Mesothelial cell of epicardium (in vitro differentiated cells): ENCODE measurements at places on chromosomes 1 and 21.

DNA sequence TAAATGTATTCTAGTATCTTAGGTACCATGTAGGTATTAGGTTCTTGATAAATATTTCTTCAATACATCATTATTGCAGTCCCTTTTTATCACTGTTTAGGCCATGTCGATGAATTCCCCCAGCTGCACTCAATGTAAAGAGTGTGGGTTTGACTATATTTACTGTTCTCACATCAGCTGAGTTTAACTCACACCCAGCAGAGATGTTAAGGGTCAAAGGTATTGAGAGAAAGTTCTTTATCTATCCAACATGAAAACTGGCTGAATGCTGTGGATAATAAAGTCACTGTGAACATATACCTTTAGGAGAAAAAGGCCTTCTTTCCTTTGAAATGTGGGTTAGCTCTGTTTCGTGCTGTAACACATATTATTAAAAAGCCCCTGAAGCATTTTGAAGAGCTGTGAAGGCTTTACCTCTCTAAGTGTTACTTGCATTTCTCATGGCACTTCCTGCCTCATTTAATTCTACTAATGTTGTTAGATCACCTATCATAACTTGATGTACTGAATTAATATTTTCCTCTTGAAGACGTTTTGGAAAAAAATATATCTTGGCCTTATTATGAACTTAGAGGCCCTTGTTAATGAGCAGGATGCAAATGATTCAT is 19.1 kb upstream of the LYST start:
- no peaks in the 10 kb centered on the region for H3K36me3 ChIP-seq
- H3K4me1 ChIP-seq = no peaks in the 10 kb centered on the region
- DNase-seq = no peak
- peaks cover 21% of the 10 kb centered on the region for H3K27me3 ChIP-seq
- no peak overlapping the region for H3K4me3 ChIP-seq
- no peak overlapping the region for H3K27ac ChIP-seq

GRCh38 chr1:21069549-21069948 is 107.1 kb downstream of the EIF4G3 start:
- no peak for DNase-seq
- H3K4me1 ChIP-seq = peaks cover 12% of the 10 kb centered on the region
- peaks cover 2% of the 10 kb centered on the region for H3K36me3 ChIP-seq
- H3K27me3 ChIP-seq = no peaks in the 10 kb centered on the region

GRCh38 chr1:87362834-87363426 is 34.2 kb downstream of the LMO4 start:
- peaks cover 7% of the 10 kb centered on the region for H3K4me1 ChIP-seq
- DNase-seq = no peak
- H3K27ac ChIP-seq = no peak overlapping the region
- peaks cover 16% of the 10 kb centered on the region for H3K36me3 ChIP-seq

DNA sequence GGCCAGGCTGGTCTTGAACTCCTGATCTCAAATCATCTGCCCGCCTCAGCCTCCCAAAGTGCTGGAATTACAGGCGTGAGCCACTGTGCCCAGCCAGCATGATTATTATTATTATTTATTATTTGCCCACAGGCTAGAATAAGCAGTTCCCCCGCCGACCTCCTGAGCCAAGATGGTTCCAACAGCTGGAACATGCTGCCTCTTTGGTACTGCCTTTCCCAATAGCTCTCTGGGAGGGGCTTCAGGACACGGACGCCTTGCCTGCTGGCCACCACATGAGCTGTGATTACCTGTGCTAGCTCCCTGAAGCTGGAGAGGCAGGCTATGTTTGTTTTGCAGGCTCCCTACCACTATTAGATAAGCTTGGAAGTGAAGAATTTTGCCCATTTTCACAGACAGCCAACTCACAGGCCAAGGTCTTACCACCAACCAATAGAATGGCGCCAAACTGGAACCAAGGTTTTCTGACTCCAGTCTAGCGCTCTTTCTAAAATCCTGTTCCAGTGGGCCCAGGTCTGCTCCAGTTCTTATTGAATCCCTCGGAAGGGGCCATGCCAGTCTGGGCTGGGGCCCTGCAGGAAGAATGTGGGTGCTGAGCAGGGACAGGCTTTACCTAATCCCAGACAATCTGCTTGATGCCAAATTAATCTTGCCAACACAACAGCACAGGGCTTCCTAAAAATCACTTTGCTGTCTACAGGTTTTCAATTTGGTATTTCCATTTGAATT is 2.1 kb upstream of the GPR61 start:
- peaks cover 35% of the 10 kb centered on the region for H3K27me3 ChIP-seq
- H3K4me1 ChIP-seq = peaks cover 2% of the 10 kb centered on the region
- H3K27ac ChIP-seq = no peak overlapping the region
- no peak for DNase-seq
- no peak overlapping the region for H3K4me3 ChIP-seq

GRCh38 chr1:236354330-236355147 is 39.5 kb upstream of the EDARADD start:
- no peak for DNase-seq
- no peak overlapping the region for H3K4me3 ChIP-seq
- H3K27me3 ChIP-seq = no peaks in the 10 kb centered on the region
- no peak overlapping the region for H3K27ac ChIP-seq
- peaks cover 38% of the 10 kb centered on the region for H3K4me1 ChIP-seq

DNA sequence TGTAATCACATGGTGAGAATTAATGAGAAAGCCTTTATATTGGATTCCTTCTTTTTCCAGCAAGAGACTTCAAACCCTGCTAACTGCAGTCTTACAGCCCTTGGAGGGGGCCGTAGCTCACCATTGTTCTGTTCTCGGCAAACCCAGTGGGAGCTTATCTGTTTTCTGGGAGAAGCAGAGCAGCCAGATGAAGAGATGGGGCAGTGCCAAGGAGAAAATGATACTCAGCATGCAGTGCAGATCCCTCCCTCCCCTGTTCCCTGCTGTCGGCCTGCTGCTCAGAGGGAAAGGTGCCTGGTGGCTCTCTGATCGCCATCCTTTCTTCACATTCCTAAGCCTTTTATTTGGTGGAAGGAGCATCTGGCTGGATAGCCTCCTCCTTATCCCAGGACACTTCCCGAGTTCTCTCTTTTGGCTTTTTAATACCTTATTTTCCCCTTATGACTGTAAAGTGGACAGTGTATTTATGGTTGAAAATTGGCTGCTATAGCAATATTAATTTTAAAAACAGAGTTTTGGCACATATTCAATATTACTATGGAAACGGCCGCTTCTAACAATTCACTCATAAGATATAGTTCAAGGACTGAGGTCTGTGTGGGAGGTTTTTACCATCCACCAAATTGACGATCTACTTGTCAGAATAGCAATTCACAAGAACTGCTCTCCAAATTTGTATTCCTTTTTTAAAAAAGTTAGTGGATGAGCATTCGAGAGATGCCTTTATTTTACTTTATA is 203.4 kb downstream of the CRB1 start:
- no peaks in the 10 kb centered on the region for H3K27me3 ChIP-seq
- H3K4me1 ChIP-seq = peaks cover 68% of the 10 kb centered on the region
- DNase-seq = no peak
- no peaks in the 10 kb centered on the region for H3K36me3 ChIP-seq
- peak overlapping the region; percentile 13 for H3K27ac ChIP-seq

DNA sequence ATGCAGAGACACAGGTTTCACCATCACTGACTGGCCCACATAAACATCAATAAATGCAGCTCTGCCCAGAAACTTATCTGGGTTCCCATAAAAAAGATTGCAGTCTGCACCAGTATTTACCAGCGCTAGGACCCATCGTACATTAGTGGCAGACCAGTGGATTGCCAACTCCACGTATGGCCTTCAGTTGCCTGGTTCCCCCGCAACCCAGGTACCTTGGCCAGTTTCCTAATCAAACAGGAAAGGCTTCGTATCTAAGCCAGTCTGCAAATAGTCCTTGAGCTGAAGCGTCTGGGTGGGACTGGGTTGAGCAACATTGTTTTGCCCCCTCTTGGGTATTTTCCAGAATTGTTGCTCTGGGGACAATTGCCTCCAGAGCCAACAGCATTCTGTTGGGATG is 1639.3 kb downstream of the MRPL39 start:
- H3K27me3 ChIP-seq = peaks cover 2% of the 10 kb centered on the region
- no peak for DNase-seq
- H3K36me3 ChIP-seq = no peaks in the 10 kb centered on the region
- H3K4me3 ChIP-seq = no peak overlapping the region
- H3K27ac ChIP-seq = no peak overlapping the region
- H3K4me1 ChIP-seq = no peaks in the 10 kb centered on the region

DNA sequence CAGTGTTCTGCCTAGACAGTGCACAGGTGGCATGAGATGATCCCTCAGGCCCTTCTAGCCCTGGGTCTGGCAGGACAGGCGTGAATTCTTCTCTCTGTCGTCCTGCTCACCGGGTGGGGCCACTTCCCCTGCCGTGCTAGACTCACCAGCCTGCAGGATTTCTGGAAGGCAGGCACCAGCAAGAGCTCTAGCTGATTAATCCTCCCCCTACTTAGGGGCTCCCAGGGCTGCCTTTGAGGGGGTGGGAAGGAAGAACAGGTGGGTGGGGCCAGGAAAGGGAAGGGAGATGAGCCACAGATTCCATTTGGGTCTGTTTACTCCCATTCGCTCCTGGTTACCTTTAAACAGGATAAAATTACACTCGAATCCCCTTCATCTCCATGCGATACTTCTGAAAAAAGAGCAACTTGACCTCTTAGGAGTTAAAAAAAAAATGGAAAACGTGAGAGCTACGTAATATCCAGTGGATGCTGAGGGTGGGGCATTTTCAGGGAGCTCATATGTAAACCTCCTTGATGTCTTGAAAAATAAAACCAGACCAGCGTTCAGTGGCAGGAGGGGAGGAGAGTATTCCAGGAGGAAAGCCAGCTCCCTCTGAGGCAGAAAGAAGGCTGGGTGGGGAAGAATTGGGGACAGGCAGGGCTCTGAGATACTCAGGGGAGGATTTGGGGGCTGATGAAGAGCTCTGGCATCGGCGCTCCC is 665.5 kb downstream of the PTPRU start:
- H3K4me3 ChIP-seq = no peak overlapping the region
- no peak for DNase-seq

GRCh38 chr1:236862615-236863211 is 67.6 kb downstream of the MTR start:
- H3K27ac ChIP-seq = no peak overlapping the region
- peaks cover 8% of the 10 kb centered on the region for H3K4me1 ChIP-seq
- no peaks in the 10 kb centered on the region for H3K27me3 ChIP-seq
- no peak for DNase-seq
- H3K4me3 ChIP-seq = no peak overlapping the region
- H3K36me3 ChIP-seq = peaks cover 77% of the 10 kb centered on the region

GRCh38 chr21:45629046-45629981 is 14.2 kb upstream of the PCBP3 start:
- peaks cover 32% of the 10 kb centered on the region for H3K27me3 ChIP-seq
- H3K36me3 ChIP-seq = no peaks in the 10 kb centered on the region

- no peaks in the 10 kb centered on the region for H3K4me1 ChIP-seq
- no peaks in the 10 kb centered on the region for H3K36me3 ChIP-seq
- no peaks in the 10 kb centered on the region for H3K27me3 ChIP-seq
- H3K4me3 ChIP-seq = no peak overlapping the region
- H3K27ac ChIP-seq = no peak overlapping the region
Measured at GRCh38 chr21:30714456-30714855, 4.1 kb downstream of the KRTAP21-3 start.

- no peak for DNase-seq
- H3K36me3 ChIP-seq = no peaks in the 10 kb centered on the region
- H3K27me3 ChIP-seq = peaks cover 16% of the 10 kb centered on the region
- H3K4me1 ChIP-seq = peaks cover 16% of the 10 kb centered on the region
- H3K4me3 ChIP-seq = peak overlapping the region; percentile 88
Measured at GRCh38 chr1:202967684-202968281, 726 bp upstream of the CYB5R1 start.

DNA sequence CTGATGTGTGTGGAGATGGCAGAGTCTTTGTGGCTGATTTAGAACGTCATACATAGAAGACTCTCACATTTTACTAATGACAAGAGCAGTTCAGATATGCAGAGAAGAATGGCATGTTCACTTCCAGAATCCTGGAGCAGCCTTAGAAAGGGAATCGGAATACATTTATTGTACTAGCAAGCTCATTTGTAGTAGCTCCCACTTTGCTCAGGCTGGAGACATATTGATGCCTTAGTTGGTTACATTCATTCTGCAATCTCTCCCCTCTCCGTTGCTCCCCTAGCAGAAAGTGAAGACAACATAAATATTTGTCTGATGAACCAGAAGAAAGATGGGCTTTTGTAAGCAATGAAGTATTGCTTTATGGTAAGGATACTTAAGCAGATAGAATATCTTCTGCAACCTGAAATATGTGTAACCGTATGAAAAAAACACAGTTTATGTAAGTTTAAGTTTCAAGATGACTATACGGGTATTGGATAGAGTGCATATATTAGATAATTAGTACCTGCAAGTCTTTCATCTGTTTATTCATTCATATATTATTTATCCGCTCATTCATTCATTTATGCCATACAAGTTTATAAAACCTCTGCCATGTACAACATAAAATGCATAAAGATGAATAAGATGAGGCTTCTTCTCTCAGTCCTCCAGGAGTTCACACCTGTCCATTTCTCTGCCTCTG is 135.7 kb downstream of the CNIH3 start:
- peaks cover 7% of the 10 kb centered on the region for H3K27me3 ChIP-seq
- no peak for DNase-seq
- H3K4me3 ChIP-seq = no peak overlapping the region
- H3K36me3 ChIP-seq = no peaks in the 10 kb centered on the region

- no peaks in the 10 kb centered on the region for H3K36me3 ChIP-seq
- no peak overlapping the region for H3K4me3 ChIP-seq
- DNase-seq = no peak
- H3K27ac ChIP-seq = peak overlapping the region; percentile 61
- H3K4me1 ChIP-seq = peaks cover 41% of the 10 kb centered on the region
- H3K27me3 ChIP-seq = no peaks in the 10 kb centered on the region
Measured at GRCh38 chr1:193340331-193340730, 153.9 kb upstream of the B3GALT2 start.

DNA sequence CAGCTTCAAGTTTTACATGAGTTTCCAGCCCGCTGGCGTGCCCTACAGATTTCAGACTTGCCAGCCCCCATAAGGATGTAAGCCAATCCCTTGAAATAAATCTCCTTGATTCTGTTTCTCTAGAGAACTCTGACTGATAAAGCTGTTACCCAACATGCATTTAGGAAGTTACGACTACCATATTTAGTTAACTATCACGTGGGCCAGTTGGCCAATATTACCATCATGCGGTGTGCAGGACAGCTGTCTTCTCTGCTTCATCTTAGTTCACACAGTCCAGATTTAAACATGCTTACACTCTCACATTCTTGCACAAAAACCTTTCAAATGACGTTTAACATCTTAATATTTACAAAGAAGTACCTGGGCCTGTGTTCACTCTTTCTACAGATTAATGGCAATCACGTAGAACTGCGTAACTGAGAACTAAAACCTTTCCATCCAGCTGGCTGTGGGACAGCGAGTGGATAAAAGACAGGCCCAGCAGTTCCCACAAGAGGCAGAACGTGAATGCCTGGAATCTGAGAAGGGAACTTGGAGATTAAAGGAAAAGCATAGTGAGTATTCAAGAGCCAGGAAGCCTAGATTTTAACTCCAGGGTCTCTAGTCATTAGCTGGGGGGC is 20.8 kb downstream of the FAM177B start:
- no peaks in the 10 kb centered on the region for H3K27me3 ChIP-seq
- H3K4me3 ChIP-seq = no peak overlapping the region
- peak overlapping the region; percentile 78 for H3K27ac ChIP-seq
- peaks cover 23% of the 10 kb centered on the region for H3K4me1 ChIP-seq
- no peaks in the 10 kb centered on the region for H3K36me3 ChIP-seq

- H3K36me3 ChIP-seq = peaks cover 6% of the 10 kb centered on the region
- no peaks in the 10 kb centered on the region for H3K4me1 ChIP-seq
- H3K4me3 ChIP-seq = no peak overlapping the region
- H3K27me3 ChIP-seq = no peaks in the 10 kb centered on the region
- no peak overlapping the region for H3K27ac ChIP-seq
Measured at GRCh38 chr1:243407284-243408018, 151.6 kb downstream of the SDCCAG8 start.
